ENCODE measurements at places on chromosomes 2 and 18.

DNA sequence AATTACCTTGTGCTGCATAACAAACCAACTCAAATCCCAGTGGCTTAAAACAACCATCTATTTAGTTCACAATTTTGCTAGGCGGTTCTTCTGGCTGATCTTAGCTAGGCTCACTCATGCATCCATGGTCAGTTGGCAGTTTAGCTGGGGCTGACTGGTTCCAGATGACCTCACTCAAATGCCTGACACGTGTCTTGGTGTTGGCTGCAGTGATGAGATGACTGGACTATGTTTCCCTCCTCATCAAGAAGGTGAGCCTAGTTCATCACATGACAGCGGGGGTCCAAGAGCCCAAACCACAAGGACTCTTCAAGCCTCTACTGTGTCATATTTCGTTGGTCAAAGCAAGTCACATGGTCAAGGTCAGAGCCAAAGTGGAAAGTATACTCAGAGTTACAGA, 42.7 kb upstream of the ACTR3 start:
- no peaks in the 10 kb centered on the region for H3K27me3 ChIP-seq
- no peak overlapping the region for H3K4me3 ChIP-seq
- no peak for DNase-seq
- H3K36me3 ChIP-seq, result no peaks in the 10 kb centered on the region

GRCh38 chr2:235366807-235367206, 127.0 kb upstream of the AGAP1 start:
- DNase-seq, result no peak
- no peak overlapping the region for H3K27ac ChIP-seq
- H3K4me3 ChIP-seq, result no peak overlapping the region

- H3K4me1 ChIP-seq, result no peaks in the 10 kb centered on the region
- no peak for DNase-seq
- H3K27me3 ChIP-seq, result no peaks in the 10 kb centered on the region
- H3K27ac ChIP-seq, result no peak overlapping the region
These were observed 79.9 kb upstream of the ITGB6 start for GRCh38 chr2:160279813-160280465.

- H3K36me3 ChIP-seq, result peaks cover 10% of the 10 kb centered on the region
- no peak overlapping the region for H3K27ac ChIP-seq
- H3K27me3 ChIP-seq, result peaks cover 25% of the 10 kb centered on the region
- peaks cover 10% of the 10 kb centered on the region for H3K4me1 ChIP-seq
These were observed 5.7 kb downstream of the PROC start for GRCh38 chr2:127423880-127424279.

DNA sequence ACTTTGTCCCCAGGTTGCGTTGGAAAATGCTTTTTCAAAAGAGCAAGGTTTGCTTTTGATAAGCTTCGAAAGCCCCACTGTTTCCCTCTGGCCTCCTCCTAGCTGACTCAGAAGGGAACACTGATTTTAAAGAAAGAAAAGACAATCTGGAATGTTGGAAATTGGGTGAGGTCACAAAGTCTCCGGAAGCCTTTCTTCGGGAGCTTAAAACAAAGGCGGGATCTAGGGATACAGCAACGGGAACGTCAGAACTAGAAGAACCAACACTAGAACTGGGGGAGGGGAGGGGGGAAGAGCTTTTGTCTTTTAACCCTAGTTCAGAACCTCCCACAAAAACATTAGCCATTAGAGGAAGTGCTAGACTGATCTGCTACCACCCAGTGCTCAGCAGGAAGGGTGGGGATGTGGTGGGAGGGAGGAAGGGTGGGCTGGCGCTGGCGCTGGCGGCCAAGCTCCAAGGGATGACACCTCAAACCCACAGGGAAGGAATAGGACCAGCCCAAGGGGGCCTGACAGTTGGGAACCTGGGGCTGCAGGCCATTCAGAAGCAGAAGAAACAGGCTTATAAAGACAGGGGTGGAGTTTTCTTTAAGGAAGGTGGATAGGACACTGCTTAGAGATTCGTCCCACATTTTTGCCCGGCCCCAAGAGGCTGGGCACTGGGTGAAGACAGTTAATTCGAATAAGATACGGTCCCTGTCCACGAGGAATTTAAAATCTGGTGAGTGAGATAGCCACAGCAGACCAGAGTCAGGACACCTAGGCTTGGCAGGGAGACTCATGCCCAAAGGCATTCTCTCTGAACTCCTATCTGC, 1.7 kb downstream of the TMSB10 start:
- peak overlapping the region; percentile 85 for H3K27ac ChIP-seq
- peaks cover 14% of the 10 kb centered on the region for H3K36me3 ChIP-seq
- H3K4me3 ChIP-seq, result peak overlapping the region; percentile 97
- H3K4me1 ChIP-seq, result peaks cover 15% of the 10 kb centered on the region
- no peak for DNase-seq

GRCh38 chr2:120302301-120302700, 43.6 kb upstream of the INHBB start:
- H3K4me1 ChIP-seq, result no peaks in the 10 kb centered on the region
- H3K27me3 ChIP-seq, result no peaks in the 10 kb centered on the region
- no peak overlapping the region for H3K27ac ChIP-seq
- no peak for DNase-seq

Data from spinal cord (tissue), 10 donors.